ENCODE measurements at places on chromosomes 12 and 14.

DNA sequence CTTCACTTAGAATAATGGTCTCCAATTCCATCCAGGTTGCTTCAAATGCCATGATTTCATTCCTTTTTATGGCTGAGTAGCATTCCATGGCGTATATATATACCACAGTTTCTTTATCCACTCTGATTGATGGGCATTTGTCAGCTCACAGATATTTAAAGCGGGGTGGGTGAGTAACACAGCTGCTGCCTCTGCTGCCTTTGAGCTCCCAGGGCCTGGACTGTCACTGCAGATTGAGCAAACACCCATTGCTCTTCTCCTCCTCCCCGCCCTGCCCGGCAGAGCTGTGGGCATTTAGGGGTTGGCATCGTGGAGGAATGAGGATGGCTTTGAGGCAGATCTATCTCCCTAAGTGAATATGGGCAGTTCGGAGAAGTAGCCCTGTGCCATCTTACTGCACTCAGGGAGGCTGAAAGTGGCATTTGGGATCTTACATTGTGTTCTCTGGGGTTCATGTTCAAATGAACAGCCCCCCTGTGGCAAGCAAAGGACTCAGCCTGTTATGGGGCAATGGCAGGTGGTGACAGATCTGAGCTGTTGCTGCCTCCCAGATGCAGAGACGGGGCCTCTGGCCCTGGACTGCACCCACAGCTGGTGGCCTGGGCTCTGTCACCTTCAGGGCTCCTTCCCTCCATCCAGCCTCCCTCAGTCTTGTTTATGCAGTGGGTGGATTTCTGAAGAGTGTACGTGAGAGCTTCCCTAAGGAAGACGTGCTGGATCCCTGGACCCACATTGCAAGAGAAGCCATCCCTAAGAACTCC is 4.9 kb downstream of the RFLNA start:
- DNase-seq, result no peak

GRCh38 chr14:101635749-101636560 is 74.7 kb downstream of the DIO3 start:
- DNase-seq, result no peak

DNA sequence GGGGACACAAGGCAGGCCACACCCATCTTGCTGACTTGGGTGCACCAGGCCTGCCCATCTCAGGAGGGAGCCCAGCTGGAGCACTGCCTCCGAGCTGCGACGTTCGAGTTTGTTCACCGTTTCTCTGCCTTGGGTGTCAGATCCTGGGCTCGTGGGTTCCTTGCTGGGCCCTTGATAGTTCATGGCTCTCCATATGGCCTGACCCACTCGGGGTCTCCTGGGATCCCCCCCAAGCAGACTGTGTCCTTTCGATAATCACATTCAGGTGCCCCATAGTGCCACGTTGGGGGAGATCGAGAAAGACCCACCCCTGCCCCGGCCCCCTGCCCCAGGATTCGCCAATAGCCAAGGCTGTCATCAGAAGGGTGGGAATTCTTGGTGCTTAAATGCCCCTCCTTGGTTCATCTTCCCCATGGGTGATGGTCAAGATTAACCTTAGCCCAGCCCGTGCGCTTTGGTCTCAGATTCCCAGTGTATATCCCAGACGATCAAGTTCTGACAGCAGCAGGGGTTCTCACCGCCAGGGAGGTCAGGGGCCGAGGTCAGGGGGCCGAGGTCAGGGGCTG is 7.4 kb downstream of the RFLNA start:
- DNase-seq, result no peak

DNA sequence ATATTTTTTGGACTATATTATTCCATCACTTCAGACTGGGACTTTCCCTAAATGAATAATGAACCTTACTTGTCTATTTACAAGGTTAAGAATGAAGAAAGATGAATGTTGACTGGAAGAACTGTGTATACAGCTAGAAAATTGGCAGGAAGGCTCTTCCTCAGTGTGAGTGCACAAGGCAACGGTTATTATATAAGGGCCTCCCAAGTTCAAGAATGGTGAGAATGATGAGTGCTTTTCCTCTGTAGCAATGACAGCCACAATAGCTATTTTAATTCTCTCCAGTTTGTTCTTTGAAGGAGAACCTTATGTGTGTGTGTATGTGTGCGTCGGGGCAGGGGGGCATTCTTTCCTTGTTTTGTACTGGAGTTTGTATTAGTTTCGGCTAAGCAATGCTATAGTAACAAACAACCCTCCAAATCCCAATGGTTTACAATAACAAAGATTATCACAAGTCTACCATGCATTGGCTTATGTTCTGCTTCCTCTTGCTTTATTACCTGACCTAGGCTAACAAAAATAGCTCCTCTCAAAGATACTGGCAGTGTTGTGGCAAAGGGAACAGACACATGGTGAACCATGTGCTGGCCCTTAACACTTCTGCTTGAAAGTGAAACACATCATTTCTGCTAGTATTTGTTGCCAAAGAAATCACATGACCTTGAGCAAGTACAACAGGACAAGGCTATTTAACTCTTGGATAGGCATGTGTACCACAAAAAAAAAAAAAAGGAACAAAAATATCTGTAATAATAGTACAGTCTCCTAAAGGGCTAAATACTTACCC is 139.5 kb downstream of the RMST start:
- DNase-seq, result no peak

Measured in hematopoietic multipotent progenitor cell treated with erythropoietin and hydrocortisone succinate and interleukin-3 and kit ligand, for 4 days (in vitro differentiated cells).